ENCODE measurements at places on chromosomes 4 and X.

- no peak for DNase-seq
Observed at GRCh38 chr4:138961129-138961528, 54.5 kb upstream of the NOCT start.

- DNase-seq, result no peak
Observed at GRCh38 chr4:94523033-94523580, 71.4 kb downstream of the PDLIM5 start.

- no peak for DNase-seq
Observed at GRCh38 chr4:86283371-86283770, 76.5 kb downstream of the MAPK10 start.

GRCh38 chr4:5863461-5864113 lies 29.3 kb downstream of the CRMP1 start:
- DNase-seq, result peak; percentile 24
